ENCODE measurements at places on chromosomes 11 and 22.

DNA sequence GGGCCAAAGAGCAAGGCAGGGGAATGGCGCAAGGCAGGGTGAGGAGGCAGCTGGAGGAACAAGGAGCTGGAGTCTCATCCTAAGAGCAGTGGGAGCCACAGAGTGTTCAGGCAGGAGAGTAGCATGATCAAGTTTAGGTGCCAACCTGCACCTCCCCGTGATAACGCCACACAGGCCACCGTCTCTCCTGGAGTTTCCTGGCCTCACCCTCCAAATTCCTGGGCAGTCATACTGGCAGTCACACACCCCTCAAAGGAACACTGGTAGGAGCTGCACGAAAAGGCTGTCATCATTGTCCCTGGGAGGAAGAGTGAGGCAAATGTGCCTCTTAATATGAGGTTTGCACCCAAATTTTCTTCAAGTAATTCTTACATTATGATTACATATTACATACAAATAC, 36.3 kb upstream of the RTL6 start:
- no peak for DNase-seq

- no peak for DNase-seq
These were observed 67.4 kb upstream of the B3GAT1 start for GRCh38 chr11:134479206-134480135.

DNA sequence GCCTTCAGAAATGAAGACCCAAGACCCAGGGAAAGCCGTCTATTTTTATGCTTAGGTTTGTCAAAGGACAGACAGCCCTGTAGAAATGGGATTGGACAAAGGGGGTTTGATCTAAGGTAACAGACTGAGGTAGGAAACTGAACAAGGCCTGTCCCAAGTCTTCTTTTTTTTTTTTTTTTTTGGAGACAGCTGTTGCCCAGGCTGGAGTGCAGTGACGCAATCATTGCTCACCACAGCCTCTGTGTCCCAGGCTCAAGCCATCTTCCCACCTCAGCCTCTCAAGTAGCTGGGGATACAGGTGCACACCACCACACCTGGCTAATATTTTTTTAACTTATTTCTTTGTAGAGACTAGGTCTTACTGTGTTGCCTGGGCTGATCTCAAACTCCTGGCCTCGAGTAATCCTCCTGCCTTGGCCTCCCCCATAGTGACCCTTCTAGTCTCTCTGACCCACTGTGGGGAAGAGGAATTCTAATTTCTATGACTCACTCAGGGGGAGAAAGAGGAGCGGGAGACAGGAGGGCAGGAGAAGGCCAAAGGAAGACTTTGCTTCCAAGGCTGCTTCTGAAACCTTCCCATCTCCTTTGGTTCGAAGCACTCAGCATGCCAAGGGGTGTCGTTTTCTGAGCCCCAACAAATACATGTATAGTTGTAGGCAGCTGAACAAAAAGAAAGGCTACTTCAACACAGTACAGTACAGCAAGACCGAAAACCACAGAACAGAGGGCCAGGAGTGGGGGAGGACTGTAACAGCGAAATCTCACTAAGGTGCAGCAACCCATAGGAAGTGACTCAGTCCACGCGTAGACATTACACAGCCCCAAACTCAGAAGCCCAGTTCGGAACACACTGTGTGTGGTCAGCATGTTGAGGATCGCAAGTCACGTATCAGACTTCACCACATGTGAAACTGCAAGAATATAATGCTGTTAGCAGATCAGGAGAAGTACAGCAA, 872 bp downstream of the TMA7B start:
- peak; percentile 53 for DNase-seq

DNA sequence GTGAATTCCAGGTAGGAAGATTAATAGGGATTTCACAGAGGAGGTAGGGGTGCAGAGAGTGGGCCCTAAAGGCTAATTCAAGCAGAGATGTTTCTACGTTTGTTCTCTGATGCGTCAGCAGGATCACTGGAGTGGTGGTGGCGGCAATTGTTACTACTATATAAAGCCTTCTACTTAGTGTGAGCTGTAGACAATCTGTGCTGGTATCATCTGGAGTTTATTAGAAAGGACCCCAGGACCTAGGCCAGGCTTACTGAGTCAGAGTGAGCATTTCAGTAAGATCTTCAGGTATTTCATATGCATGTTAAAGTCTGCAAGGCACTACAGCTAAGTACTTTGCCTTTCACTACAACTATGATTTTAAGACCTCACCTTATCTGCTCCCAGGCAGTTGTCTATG, 59.5 kb downstream of the USP35 start:
- DNase-seq = no peak

GRCh38 chr11:26348776-26349175, 16.8 kb downstream of the ANO3 start:
- no peak for DNase-seq

GRCh38 chr11:26782220-26782965, 60.5 kb upstream of the SLC5A12 start:
- no peak for DNase-seq

DNA sequence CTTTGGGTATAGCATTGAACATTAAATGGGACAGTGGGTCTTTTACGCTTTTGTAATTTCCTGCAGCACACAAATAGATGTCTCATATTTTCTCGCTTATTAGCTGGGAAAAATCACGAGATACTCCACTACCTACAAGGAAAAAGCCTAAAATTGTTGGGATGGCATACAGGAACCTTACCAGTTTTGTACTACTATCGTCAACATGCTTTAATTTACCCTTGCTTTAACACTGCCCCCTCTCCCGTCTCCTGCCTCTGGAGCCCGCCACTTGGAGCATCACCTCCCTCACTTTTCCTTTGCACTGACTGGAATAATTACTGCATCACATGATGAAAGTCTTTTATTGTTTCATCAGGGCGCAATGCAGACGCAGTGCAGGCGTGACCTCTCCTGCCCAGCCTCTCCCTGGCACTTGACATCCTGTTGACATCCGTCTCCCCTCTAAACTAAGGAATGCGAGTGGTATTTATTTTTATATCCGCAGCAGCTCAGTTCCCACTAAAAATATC, 1.0 kb upstream of the FNBP4 start:
- no peak for DNase-seq

GRCh38 chr11:13440100-13440855, 22.7 kb downstream of the BTBD10 start:
- DNase-seq = no peak
